Ovary (tissue), 10 donors: ENCODE measurements at places on chromosomes 2 and 18. TPM values are rescaled to one million over a fixed set of nuclear protein-coding genes. Genes with fewer than 3 reads are reported as not detected.

DNA sequence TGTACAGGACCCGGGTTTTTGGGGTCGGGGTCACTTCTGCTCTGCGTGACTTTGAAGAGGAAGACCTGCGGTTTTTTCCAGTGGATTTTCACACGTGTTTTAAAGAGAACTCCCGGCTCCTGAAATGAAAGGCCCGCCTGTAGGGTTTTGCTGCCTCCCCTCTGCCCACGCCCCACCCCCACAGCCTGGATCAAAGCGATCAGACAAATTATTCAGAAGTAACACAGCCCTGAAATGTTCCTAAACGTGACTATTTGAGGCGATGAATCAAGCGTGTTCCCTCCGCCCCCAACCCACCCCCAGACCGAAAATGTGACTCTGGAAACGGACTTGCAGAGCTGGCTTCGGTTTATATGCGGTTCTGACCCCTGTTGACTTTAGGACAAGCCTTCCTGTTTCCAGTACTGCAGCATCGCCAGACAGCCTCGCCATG, 28.7 kb upstream of the SMIM21 start:
- no peak for DNase-seq
- H3K27me3 ChIP-seq = no peaks in the 10 kb centered on the region
- no peaks in the 10 kb centered on the region for H3K36me3 ChIP-seq
- peak overlapping the region; percentile 51 for H3K4me3 ChIP-seq

DNA sequence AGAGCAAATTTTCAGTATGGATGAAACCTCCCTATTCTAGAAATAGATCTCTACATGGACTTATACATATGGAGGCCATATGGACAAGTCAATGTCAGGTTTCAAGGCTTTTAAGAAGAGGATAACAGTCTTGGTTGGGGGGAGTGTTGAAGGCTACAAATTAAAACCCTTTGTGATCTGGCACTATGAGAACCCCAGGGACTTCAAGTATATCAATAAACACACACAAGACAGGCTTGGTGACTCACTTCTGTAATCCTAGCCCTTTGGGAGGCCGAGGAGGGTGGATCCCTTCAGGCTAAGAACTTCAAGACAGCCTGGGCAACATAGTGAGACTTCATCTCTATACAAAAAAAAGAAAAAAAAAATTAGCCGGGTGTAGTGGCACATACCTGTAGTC, 127.2 kb upstream of the SP5 start:
- H3K4me1 ChIP-seq = no peaks in the 10 kb centered on the region
- H3K27ac ChIP-seq = no peak overlapping the region
- H3K36me3 ChIP-seq = no peaks in the 10 kb centered on the region
- no peaks in the 10 kb centered on the region for H3K27me3 ChIP-seq
- H3K4me3 ChIP-seq = no peak overlapping the region

DNA sequence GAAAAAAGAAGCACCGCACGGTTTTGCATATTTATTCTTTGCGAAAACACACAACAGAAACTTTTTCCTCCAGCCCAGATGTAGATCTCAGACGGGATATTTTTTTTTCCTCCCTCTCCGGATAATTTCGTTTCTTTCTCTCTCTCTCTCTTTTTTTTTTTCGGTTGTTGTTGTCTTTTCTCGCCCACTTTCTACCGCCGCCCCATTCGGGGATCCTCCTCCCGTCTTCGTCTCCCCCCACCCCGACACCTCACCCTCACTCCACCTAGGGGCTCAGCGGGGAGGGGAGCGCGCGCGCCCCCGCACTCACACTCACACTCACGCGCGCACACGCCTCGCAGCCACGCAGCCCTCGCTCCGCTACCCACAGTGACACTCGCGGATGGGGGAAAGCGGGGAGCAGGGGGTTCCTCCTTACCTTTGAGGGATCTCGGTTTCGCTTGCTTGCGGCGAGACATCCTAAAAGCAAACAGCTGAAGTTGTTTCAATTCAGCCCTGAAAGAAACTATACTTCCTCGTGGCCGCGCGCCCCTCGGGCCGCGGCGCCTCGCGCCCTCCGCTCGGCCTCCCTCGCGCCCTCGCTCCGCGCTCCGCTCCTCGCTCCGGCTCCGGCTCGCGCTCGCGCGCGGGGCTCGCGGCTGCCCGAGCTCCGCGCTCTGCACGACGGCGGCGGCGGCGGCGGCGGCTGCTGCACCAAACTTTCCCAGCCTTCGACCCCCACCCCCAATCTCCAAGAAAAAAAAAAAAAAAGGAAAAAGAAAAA, 1.3 kb downstream of the ZNF521 start:
- H3K36me3 ChIP-seq = no peaks in the 10 kb centered on the region
- peak; percentile 76 for DNase-seq
- no peaks in the 10 kb centered on the region for H3K27me3 ChIP-seq
- H3K4me1 ChIP-seq = peaks cover 2% of the 10 kb centered on the region

DNA sequence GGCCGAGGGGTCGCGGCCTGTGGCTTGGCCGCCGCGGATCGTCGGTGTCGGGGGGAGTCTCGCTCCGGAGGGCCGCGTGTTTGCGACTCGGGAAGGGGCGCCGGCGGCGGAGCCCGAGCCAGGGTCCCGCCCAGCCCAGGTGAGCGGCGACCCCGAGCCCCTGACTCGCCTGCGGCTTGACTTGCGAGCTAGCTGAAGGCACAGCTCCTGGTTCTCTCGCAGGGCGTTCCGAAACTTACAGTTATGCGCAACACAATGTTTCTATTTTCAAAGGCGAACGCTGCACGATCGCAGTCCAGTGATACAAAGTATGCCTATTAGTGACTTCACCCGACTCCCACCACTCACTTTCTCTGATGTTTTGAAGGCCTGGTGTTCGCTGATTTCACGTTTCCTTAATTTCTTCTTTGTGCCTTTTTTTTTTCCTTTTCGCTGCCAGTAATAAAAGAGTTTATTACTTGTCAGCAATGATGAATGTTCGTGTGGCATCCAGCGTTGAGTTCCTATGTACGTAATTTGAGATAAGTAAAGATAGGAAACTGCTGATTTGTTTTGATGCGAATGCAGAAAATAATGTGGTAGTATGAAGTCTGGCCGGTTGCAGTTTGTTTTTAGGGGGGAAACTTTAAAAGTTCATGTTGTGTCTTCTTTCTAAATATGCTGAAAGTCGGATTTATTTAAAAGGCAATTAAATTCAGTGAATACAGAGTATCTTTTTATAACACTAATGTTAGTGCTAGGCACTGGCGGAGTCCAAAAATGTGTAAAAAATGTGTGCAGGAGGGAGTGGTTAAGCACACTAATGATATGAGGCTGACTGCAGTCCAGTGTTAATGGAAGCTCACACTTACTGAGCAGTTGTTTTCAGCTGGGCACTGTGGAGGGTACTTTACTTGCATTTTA, 706 bp downstream of the UBXN2A start:
- H3K4me1 ChIP-seq = peaks cover 4% of the 10 kb centered on the region
- peak overlapping the region; percentile 74 for H3K27ac ChIP-seq
- H3K27me3 ChIP-seq = no peaks in the 10 kb centered on the region
- H3K4me3 ChIP-seq = peak overlapping the region; percentile 89

DNA sequence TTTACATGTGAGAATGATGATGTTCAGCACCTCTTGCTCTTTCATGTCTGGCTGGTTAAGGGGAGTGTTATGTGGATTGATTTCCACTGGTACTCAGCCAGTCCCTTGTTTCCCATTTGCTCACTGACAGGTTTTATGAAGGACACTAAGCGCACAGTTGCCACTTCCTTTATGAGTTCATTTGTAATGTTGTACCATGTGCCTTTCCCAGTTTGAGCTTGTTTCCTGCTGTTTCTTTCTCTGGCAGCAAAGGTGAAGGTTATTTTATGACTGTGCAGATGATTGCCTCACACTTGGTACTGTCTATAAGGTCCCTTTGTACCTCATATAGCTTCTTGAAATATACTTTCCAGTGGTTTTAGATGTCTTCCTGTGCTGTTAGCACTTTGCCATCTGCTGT, 1700.5 kb upstream of the TMEFF2 start:
- H3K27me3 ChIP-seq = no peaks in the 10 kb centered on the region
- no peak overlapping the region for H3K4me3 ChIP-seq
- H3K27ac ChIP-seq = no peak overlapping the region
- H3K4me1 ChIP-seq = no peaks in the 10 kb centered on the region
- no peak for DNase-seq

DNA sequence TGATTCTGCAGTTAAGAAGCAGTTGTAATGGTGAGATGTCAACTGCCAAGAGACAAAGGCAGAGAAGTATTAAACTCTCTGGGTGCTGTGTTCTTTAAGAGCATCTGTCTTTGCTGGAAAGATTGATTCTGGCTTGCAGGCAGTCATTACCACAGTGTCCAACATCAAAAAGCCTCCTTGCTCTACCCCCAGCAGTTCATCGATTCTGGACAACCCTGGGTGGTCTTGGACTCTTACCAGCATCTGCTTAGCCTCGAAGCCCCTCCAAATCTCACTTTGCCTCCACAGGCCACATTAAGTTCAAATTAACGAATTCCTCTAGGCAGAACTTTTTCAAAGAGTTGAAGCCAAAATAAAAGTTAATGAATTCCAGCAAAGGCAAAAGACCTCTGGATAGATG, 1061.4 kb downstream of the TSN start:
- H3K36me3 ChIP-seq = no peaks in the 10 kb centered on the region
- DNase-seq = no peak
- H3K27me3 ChIP-seq = no peaks in the 10 kb centered on the region
- H3K27ac ChIP-seq = no peak overlapping the region

DNA sequence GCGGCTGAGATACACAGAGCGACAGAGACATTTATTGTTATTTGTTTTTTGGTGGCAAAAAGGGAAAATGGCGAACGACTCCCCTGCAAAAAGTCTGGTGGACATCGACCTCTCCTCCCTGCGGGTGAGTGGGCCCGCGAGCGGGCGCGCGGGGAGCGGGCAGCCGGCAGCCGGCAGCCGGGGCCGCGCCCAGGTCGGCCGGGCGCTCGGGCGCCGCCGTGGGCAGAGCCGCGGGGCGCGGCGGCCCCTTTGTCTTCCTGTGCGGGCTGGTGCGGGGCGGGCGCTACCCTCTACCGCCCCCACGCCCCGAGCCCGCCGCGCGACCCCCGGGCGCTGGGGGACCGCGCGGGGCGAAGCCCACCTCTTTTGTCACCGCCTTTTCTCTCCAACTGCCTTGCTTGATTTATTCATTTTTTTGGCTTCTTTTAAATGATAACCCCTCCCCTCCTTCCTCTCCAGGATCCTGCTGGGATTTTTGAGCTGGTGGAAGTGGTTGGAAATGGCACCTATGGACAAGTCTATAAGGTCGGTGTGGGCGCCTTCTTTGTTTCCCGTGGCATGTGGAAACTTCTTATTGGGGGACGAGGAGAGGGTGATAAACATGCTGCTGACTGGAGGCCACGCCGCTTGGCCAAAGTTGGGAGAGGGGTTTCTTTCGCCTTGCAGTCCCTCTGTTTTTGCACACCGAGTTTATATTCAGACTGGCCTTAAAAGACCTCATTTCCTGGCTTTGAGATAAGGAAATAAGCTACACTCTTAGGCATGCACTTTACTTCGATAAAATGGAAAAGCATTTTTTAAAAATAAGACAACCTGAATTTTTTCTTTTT, 722 bp downstream of the MAP4K4 start:
- peak overlapping the region; percentile 62 for H3K27ac ChIP-seq
- DNase-seq = no peak
- peaks cover 16% of the 10 kb centered on the region for H3K4me1 ChIP-seq
- no peaks in the 10 kb centered on the region for H3K36me3 ChIP-seq
- no peaks in the 10 kb centered on the region for H3K27me3 ChIP-seq

DNA sequence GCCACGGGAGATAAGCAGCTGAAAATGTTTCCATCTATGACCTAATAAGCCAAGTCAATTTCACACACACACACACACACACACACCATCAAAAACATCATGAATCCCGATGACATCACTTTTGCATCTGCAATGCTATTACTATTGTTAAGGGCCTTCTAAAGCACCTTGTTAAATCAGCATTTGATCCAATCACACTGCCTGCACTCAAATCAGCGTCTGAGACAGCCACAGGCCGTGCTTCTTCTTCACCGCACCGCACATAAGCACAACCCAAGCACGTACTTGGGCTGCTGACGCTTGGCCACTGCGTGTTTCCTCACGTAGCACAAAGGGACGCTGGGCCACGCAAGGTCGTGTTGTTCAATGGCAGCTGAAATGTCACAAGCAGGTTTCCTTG, 15.8 kb upstream of the MTCL1 start:
- H3K27me3 ChIP-seq = no peaks in the 10 kb centered on the region
- no peak overlapping the region for H3K27ac ChIP-seq
- no peak for DNase-seq
- no peaks in the 10 kb centered on the region for H3K36me3 ChIP-seq

DNA sequence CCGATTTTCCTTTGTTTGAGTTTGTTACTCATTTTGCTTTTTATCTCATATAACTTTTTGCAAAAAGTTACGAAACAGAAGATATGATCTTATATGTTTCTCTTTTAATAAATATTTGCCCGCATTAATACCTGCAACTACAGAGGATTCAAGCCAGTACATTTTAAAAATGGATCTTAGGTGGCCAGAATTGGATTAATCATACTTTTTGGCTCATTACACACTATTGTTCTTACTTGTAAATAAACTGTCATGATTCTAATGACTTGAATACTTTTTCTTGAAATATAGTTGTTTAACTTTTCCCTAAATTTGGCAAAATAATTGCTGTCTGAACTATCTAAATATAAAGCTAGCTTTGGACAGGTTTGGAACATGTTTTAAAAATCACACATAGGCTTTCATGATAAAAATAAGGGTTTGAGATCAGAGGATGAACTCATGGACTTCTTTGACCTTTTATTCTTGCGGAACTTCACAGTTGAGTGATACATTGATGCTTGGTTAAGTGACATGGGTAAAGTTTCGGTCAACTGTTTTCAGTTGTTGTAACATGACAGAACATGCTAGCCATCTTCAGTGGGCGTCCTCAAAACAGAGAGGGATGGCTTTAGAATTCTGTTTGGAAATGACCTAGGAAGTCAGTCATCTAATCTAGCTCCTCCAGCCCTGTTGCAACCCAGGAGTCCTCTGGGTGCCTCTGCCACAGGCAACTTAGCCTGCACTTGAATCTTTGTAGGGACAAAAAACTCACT, 44.5 kb downstream of the LTBP1 start:
- DNase-seq = no peak
- H3K36me3 ChIP-seq = no peaks in the 10 kb centered on the region
- H3K27me3 ChIP-seq = no peaks in the 10 kb centered on the region
- no peak overlapping the region for H3K4me3 ChIP-seq
- H3K4me1 ChIP-seq = no peaks in the 10 kb centered on the region

- H3K36me3 ChIP-seq = no peaks in the 10 kb centered on the region
- H3K4me3 ChIP-seq = peak overlapping the region; percentile 71
- peaks cover 2% of the 10 kb centered on the region for H3K4me1 ChIP-seq
Measured at GRCh38 chr2:170973225-170973491, 44.1 kb downstream of the GORASP2 start.

- no peaks in the 10 kb centered on the region for H3K36me3 ChIP-seq
- no peak for DNase-seq
- H3K4me3 ChIP-seq = no peak overlapping the region
- no peaks in the 10 kb centered on the region for H3K27me3 ChIP-seq
- no peak overlapping the region for H3K27ac ChIP-seq
- H3K4me1 ChIP-seq = no peaks in the 10 kb centered on the region
Measured at GRCh38 chr2:130916438-130916705, 79.7 kb downstream of the ARHGEF4 start.

BZW1 gene
- polyA plus RNA-seq = 47.0 TPM

SERPINB13 gene
- polyA plus RNA-seq = not detected

SLC8A1 gene
- polyA plus RNA-seq = 17.5 TPM

LYG2 gene
- polyA plus RNA-seq = not detected

C2orf66 gene
- polyA plus RNA-seq = 0.22 TPM

TMEM37 gene
- polyA plus RNA-seq = 18.6 TPM

MXD1 gene
- 6.3 TPM for polyA plus RNA-seq

EML6 gene
- polyA plus RNA-seq = 0.40 TPM

SIX2 gene
- polyA plus RNA-seq = 0.06 TPM

LDAH gene
- 6.3 TPM for polyA plus RNA-seq
